ENCODE measurements at places on chromosomes 6 and 20.
A peak's percentile ranks its signal among the peaks of the same experiment; 100 is the strongest.

DNA sequence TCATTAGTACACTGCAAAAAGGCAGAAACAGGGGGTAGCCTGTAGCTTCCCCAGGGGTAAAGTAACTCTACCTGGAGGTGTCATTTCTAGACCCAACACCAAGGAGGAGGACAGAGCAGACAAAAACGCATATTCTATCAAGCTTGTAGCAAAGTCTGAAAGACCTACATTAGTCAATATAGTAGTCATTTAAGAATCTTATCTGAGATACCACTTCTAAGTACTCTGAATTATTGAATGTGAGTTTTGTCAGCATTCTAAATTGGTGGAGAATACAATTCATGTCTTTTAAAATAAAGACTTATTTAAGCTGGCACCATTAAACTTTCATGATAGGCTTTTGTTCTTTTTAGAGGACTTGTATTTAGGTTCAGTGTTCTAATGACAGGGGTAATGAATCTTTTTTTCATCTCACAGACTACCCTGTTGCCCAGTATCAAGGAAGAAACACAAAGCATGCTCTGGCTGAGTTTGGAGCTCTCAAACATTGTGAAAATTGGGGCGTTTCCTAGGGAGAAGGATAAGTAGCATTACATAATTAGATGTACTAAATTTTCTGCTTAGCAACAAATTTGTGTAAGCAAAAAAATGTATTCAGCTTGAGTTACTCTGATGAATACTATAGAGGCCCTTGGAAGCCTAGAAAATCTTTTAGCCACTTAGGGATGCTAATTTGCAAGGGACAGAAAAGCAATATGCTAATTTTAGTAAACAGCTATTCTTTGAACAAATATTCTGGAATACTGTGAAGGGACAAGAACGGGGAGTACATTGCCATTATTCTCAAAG, 255.4 kb upstream of the HSF2 start:
- DNase-seq = no peak

DNA sequence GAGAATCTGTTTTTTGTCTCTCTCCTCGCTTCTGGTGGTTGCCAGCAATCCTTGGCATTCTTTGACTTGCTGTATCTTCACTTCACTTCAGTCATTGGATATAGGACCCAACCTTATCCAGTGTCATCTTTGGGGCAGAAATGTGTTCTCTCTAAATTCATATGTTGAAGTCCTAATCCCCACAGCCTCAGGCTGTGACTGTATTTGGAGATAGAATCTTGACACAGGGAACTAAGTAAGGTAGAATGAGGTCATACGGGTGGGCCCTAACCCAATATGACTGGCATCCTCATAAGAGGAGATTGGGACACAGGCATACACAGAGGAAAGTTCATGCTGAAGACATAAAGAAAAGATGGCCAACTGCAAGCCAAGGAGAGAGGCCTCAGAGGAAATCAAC, 51.9 kb upstream of the TPD52L1 start:
- DNase-seq = no peak

GRCh38 chr6:125989631-125990030, 3.3 kb downstream of the TRMT11 start:
- no peak for DNase-seq

GRCh38 chr6:107488875-107489635, 862 bp upstream of the SOBP start:
- DNase-seq = peak; percentile 37

- no peak for DNase-seq
Observed at GRCh38 chr6:47536816-47537401, 59.3 kb downstream of the CD2AP start.

DNA sequence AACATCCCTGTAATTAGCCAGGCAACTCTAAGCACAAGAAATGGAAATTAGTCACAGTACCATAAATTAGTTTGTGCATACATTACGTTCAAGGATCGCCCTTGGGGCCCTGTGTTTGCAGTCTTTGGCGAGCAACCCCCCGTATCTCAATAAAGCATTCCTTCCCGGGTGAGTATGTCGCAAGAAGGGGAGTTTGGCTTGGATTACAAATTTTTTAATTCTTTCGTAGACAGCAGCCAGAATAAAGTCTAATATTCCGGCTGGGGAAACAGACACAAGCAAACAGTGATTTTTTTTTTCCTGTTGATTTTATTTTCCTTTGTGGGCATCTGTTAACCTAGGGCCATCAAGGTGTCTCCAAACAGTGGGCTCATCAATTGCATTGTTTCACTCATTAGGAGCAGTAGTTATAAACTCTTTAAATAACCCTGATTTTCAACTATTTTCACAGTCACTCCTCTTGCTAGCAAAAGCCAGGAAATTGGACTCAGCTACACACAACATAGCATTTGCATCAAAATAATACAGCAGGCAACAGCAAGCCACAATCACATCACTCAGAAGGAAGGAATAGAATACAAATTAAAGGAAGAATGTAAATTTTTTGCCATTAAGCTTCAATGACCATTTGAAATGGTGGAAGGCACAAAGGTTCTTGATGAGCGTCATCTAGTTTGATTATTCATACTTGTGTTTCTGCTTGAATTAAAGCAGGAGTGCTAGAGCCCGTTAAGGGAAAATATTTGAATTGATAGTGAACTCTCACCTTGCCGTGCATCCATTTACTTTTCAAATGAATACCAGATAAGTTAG, 85.3 kb downstream of the LINC00237 start:
- no peak for DNase-seq

DNA sequence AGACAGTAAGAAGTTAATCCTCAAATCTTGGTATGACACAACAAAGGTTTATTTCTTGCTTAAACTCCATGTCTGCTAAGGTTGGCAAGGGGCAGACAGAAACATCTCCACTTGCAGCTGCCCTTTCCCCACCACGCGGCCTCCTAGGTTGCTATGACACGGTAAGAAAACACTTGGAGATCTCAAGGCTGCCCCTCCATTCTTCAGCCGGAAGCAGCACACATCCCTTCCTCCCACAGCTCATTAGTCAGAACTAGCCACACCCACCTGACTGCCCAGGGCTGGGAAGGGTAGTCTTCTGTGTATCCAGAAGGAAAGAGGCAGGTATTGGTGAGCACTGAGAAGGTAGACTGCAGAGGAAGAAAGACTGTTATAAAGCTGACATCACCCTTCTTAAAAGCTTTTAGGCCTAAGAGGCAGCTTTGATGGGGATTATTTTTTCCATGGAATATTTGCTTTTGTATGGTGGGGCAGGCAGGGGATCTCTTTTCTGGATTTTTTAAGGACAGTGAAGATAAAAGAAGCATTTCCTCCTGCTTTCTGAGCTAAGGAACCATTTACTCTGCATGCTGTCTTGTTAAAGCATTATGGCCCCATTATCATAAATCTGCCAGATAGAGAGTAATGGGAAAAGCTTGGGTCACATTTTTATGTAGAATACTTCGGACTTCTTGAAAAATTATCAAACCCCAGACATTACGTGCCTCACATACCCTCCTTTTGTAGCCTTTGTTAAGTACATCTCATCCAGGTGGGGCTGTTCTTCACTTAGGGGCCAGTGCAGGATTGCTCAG, 41.6 kb downstream of the MRAP2 start:
- DNase-seq = peak; percentile 2

- peak; percentile 80 for DNase-seq
Observed at GRCh38 chr20:47150403-47151152, 205.9 kb downstream of the ZMYND8 start.

- no peak for DNase-seq
Observed at GRCh38 chr6:49454787-49455709, 8.0 kb downstream of the MMUT start.

DNA sequence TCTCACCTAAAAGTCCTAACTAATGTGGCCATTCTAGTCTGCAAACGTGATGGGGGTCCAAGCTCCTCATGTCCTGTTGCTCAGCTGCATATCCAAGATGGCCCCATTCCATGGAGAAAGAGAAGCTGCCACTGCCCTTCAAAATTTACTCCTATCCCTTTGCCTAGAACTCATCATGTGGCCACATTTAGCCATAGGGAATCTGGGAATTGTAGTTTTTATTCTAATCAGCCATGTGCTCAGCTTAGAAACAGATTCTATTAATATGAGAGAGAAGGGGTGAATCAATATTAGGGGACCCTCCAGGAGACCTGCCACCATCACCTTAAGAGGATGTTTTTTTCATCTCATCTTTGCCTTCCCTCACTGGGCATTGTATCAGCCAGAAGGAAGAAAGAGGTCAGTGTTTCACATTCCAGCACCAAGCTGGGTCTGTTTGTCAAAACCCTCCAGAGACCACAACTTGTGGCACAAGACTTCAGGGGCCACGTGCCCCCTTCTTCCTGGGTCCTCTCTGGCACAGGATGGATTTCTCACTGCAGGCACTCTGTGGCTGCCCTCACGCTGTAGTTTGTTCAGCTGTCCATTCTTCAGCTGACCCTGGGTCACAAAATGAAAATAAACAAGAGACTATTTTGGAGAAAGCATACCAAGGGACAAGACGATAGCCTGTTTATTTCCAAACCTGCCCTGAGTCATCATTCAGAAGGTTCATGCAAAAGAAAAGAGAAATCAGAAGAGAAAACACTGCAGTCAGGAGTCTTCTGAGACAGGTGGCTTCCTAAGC, 172.0 kb downstream of the EYA2 start:
- DNase-seq = peak; percentile 33

DNA sequence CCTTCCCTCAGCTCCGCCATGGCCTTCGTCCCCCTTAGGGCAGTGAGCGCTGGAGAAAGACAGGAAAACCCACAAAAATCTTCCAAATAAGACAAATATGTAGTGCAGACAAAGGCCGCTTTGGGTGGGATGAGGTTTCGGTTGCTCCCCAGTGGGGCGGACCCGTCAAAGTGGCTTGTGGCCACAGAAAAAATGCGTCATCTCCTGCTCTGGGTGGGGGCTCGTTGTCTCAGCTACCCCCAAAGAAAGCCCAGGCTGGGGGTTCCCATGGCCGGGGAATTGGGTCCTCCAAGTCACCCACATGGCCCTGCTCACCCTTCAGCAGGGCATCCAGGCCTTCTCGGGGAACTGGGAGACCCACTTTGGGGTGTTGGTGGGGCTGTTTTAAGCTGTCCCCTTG, 21.9 kb upstream of the SCUBE3 start:
- no peak for DNase-seq

- peak; percentile 78 for DNase-seq
Observed at GRCh38 chr20:49888212-49889000, 26.9 kb downstream of the SPATA2 start.

DNA sequence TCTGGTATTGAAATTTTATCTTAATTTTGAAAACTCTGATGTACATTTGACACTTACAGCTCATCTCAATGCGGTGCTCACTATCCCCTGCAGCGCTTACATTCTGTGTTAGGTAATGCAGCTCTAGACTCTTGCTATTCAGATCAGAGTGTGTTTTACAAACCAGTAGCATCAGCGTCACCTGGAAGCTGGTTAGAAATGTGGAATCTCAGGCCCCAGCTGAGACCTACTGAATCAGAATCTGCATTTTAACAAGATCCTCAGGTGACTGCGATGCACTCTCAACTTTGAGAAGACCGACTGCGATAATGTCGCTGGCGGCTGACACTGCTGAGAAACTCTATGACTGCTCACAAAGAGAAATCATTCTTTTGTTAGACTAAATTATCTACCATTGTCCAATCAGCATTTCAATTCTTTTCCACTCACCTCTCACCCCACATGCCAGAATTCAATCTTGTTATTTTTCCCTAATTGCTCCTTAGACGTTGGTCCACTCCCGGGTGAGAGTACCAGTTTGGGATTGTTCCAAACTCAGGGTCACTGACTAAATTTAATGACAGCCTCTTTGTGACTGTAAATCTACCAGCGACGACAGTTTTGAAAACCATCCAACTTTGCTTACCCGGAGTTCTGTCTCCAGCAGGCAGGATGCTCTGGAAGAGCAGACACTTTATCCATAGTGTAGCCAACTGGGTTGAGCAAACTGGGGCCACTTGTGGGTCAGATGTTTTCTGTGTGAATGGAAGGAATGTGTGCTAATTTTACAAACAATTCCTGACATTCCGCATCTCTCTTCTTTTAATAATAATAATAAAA, 140.1 kb upstream of the BTBD3 start:
- no peak for DNase-seq

- DNase-seq = no peak
Observed at GRCh38 chr20:2998728-2999127, 44.7 kb upstream of the GNRH2 start.

- DNase-seq = no peak
Observed at GRCh38 chr6:80282913-80283554, 176.6 kb downstream of the BCKDHB start.

GRCh38 chr6:157974967-157975366, 6.7 kb upstream of the SYNJ2 start:
- peak; percentile 44 for DNase-seq

GRCh38 chr6:166341464-166341863, 881 bp downstream of the SFT2D1 start:
- no peak for DNase-seq

DNA sequence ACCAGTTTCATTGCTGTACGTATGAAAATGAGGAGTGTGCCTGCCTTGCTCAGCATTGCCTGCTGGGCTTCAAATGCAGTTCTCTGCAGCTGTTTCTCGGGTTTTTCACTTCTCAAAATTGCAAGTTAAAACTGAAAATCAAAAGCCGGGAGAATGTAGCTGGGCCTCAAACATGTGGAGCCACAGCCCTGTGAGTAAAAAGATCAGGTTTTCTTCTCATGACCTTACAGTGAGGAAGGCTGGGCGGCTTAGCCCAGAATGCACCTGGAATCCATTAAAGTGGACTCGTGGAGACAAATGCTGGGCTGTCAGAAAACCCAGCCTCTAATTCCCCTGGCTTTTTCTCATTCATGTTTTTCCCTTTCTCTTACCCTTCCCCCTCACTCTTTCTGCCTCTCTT, 34.4 kb downstream of the DSE start:
- no peak for DNase-seq

GRCh38 chr20:36988494-36988966, 37.0 kb upstream of the SAMHD1 start:
- peak; percentile 52 for DNase-seq

- DNase-seq = no peak
Observed at GRCh38 chr20:4811661-4812181, 90.0 kb downstream of the PRND start.

DNA sequence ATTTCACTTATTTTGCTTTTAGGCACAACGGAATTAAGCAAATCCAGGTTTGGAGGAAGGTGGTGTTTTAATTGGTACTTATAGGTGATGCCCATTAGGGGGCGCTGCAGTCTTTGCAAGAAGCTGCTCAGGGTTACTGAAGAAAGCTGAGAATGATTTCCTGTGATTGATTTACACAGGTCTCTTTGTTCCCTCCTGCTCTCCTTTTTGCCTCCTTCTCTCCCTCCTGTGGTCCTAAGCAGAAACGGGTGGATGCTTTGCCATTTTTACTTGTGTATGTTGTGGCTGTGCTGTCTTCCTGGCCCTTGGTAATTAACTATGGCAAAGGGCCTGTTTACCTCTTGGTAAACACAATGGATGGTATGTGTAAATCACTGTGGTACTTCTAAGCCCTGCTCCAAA, 97.8 kb downstream of the ANKS1A start:
- DNase-seq = peak; percentile 85

Data from DMS53 (cell line).